Central memory CD8-positive, alpha-beta T cell (primary cell): ENCODE measurements at places on chromosomes 3 and 15.

- DNase-seq = no peak
Measured at GRCh38 chr15:70077188-70078147, 20.2 kb downstream of the TLE3 start.

- no peak for DNase-seq
Measured at GRCh38 chr15:98493966-98494511, 154.3 kb upstream of the IGF1R start.

- no peak for DNase-seq
Measured at GRCh38 chr3:123723070-123723469, 138.2 kb upstream of the HACD2 start.

GRCh38 chr3:186418671-186419145 lies 56.7 kb upstream of the DGKG start:
- no peak for DNase-seq

GRCh38 chr3:66598168-66598567 lies 97.3 kb upstream of the LRIG1 start:
- no peak for DNase-seq

DNA sequence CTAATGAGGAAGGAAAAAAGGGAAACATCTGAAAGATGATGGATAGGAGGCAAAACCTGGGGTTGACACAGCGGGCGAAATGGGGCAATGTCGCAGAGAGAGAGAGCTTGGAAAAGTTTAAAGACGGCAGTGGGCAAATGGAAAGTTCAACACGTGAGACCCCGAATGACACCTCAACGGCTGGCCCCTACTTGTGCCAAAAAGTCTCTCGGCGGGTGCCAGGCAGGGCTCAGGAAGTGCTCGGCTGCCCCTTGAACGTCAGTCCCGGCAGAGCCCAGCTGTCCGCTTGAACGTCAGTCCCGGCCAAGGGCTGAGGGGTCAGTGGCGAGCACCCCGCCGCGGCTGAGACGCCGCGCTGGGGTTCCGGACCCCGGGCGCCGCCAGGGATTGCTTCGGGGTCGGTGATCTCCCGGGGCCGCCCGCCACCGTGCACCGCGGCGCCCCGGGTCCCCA lies 658 bp downstream of the EOGT start:
- no peak for DNase-seq

DNA sequence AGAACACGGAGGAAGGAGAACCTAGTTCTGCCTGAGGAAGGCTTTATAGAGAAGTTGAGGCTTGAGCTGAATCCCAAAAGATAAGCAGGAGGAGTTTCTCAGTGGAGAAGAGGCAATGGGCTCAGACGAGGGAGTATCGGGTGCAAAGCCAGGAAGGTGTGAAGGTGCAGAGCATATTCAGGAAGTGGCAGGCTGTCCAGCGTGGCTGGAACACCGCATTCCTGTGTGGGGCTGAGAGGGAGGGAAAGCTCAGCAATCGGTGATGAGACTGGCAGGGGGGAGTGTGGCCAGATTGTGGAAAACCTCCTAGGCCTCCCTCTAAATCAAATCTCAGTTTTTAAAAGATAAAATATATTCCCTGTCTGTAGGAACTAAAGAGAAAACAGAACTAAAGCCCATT lies 63.0 kb downstream of the ARHGAP31 start:
- DNase-seq = no peak

GRCh38 chr15:27418726-27419125 lies 447.7 kb downstream of the GABRG3 start:
- DNase-seq = no peak

DNA sequence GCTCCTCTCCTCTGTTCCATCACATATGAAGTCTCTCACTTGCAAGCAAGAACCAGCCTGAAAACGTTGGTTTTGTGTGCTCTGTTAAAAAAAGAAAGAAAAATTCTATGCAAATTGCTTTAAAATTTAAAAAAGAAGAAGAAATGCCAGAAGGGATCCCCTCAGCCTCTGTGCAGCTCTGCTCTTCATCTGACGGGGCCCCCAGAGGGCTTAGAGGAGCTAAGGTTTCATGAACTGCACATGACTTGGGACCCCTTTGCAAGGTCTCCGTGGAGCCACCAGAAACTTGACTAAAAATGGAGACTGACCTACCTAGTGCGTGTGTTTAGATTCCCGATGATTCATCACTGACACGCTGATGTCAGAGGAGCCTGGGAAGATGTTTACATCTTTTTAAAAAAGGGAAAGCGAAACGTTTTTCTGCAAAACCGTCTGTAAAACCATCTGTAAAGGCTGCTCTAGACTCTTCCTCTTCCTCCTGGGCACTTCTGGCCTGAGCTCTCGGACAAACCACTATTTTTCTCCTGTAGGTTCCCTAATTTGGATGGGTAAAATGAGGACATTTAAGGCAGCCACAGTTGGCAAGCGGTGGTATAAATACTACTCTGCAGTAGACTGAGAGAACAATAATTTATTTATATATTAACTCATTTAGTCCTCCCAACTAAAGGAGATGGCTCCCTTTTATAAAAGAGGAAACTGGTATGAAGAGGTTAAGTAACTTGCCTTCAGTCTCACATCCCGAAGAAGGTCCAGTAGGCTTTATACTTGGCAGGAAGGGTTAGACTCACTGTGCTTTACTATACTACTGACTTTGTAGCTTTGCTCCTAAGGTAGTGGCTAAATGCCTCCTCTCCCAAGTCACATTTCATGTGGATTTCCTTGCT lies 67.2 kb upstream of the POLG start:
- DNase-seq = no peak

DNA sequence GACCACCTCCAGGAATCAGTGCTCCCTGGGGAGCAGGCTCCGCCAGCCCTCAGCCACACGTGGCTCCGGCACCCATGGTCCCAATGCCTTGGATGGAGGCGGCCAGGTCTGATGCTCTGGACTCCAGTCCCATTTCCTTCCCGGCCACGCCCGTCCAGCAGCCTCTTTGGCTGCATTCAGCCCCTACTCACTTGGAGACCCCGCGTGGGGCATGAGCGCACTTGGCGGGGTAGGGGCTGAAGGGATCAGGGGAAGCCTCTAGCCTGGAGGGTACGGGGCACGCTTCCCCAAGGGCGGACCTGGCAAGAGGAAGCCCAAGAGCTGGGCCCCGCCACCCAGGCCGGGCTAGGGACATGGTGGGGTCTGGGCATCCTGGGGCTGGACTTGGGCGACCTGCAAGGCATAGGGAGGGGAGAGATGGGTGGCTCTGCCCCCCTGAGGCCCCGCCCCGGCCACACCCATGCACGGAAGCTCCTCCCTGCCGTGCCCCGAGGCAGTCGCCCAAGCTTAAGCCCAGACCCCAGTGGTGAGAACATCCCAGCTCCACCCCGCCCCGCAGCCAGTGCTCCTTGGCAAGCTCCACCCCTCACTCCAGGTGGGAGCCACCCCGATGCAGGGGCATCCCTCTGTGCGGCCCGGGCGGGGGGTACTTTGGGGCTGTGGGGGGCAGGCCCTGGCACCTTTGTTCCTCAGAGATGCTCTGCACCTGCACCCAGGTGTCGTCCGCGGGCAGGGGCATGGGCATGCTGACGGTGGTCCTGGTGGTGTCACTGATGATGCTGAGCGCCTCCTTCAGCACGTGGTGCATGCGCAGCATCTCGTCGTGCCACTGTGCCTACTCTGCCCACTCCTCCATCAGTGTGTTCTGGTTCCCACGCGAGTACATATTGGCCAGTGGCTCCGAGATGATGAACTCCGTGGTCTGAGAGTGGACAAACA lies 163.5 kb downstream of the GOLGA6L4 start:
- no peak for DNase-seq

DNA sequence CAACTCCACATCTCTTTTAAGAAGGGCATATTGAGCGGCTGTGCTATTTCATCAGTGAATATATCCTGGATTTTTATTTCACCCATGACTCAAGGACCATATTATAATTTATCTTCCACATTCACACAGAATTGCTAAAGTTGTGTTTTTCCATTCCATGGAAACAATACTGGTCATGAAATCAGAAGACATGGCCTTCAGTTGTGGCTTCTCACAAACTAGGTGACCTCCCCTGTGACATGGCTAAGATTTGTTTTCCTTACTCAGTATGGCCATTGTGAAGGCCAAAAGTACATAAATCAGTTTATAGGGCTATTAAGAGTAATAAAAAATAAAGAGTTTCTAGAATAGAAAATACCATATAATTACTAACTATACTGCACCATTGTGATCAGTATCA lies 415.6 kb downstream of the OXSM start:
- DNase-seq = no peak

DNA sequence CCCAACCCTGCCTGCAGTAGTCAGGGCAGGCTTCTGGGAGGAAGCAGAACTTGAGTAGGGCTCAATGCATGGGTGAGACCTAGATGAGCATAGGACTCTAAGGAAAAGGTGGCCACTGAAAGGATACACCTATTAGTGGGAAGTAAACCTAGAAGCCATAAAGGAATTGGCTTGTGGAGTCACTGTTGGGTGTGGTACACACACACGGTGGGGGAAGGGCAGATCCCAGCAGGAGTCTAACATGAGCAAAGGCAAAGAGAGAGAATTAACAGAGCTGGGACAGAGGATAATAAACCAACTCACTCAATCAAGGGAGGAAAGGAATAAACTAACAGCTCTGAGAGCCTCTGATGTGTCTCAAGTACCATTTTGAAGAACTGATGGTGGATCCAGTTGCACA lies 23.1 kb downstream of the DAPK2 start:
- DNase-seq = no peak

GRCh38 chr15:94456226-94456625 lies 224.9 kb downstream of the MCTP2 start:
- DNase-seq = no peak

GRCh38 chr15:79954661-79955060 lies 16.3 kb downstream of the BCL2A1 start:
- DNase-seq = no peak

DNA sequence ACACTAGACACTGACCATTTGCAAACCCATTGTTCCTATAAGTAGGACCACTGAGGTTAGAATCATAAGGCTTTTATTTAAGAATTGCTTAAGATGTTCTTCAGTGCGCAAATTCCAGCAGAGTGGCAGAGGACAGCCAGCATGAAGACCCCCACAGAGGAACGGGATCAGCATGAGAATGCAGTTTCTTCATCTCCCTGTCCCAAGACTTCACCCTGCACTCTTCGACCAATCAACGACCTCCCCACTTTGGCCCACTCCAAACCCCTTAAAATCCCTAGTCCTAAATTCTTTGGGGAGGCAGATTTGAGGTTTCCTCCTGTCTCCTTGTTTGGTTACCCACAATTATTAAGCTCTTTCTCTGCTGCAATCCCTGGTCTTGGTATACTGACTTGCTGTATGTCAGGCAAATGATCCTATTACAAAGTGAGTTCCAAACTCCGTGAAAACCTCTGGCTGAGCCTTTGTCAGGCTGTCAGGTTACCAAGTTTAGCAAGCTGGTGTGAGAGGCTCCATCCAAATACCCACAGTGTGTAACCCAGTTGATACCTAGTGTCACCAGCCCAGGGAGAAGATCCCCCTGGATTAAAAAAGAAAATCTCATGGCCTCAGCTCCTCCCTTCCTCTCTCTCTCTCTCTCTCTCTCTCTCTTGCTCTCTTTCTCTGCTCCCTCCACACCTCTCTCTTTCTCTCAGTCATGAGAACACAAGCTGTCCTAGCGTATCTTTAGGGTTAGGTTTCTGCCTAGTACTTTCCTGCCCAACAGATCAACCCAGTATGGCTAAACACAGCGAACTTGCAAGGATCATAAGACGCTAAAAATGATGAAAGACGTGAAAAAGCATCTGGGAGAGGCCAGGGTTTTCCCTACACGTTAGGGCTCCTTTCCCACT lies 15.8 kb upstream of the RBSN start:
- no peak for DNase-seq

DNA sequence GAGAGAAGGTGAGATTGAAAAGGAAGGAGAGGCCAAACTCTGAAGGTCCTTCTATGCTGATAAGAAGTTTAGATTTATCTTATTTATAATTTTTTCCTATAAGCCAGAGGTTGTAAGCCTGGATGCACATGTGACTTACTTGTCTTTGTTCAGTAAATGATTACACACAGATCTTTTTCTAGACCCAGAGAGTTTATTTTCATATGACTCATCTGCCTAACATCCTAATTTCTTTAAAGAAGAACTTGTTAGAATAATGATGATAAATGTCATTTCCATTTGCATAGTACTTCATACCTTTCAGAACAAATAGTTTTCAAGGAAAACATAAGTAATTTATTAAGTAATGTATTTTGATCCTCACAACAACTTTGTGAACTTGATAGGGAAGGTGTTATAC lies 434.8 kb upstream of the DPH6 start:
- no peak for DNase-seq

DNA sequence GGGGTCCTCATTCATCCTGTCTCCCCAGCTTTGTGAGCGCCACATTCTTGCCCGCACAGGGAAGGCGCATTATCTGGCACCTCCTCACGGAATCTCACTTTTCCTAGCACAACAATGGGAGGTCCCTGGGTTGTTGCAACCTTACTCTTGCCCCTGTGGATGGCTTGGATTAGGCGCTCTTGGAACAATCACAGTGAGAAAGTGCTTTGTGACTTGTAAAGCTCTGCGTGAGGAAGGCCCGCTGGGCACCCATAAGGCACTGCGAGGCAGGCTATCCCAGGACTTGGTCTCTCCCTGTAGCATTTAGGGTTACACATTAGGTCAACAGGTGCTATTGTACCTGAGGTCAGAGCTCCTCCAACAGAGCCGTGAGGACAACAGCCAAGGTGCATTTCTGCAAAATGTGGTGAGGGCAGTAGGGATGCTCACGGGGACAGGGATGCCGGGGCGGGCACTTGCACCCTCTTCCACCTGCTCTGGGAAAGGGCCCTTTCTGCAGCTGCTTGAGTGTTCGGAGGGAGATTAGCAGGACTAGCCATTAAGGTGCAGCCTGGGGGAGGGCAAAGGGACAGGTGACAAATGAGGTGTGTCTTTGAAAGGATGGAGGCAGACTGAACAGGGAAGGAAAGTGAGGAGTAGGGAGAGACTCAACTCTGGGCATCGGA lies 13.9 kb upstream of the LRRC15 start:
- DNase-seq = no peak

- DNase-seq = no peak
Measured at GRCh38 chr3:62818347-62818746, 56.9 kb downstream of the CADPS start.

DNA sequence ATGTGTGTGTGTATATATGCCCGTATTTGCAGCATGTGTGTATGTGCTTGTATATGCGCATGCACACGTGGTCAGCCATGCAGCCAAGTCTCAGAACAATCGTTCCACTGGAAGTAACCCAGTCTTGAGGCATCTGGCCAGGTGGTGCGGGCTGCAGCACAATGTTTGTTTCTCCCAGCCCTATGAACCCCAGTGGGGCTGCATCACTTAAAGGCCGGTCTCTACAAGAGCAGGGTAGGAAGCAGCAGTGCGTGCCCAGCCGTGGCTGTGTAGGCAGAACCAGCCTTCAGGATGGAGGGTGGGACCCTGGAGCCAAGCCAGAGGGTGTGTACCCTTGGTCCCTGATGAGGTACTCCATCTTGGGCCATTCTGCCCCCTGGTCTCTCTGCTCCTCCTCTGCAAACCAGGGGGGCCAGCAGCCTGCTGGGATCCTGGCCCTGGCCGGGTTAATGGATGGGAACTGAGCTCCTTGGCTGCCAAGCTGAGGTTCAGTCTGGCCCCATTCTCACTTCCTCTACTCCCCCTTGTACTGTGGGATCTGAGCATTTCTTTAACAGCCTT lies 11.8 kb downstream of the KLF13 start:
- DNase-seq = no peak
